ENCODE measurements at places on chromosomes 6 and 20. TPM values are rescaled to one million over a fixed set of nuclear protein-coding genes. Genes with fewer than 3 reads are reported as not detected.

GRCh38 chr6:2173203-2173961 lies 72.0 kb downstream of the GMDS start:
- DNase-seq, result no peak

The DUSP15 gene
- 0.67 TPM for total RNA-seq

The PPP1R14C gene
- total RNA-seq, result 56.2 TPM

DNA sequence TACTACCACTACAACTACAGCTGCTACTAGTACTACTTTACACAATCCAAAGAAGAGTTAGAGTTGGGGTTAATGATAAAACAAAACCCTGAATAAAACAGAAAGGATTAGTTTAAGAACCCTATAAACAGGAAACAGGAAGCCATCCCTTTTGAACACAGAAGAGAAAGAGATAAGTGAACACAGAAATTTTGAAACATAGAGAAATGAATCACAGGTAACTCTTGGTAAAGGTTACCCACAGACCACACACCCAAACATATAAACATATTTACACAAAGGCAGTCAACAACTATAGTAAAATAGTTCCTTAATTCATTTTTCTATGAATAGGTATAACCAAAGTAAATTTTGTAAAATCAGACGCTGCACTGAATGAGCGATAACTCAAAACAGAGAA lies 98.1 kb downstream of the RNGTT start:
- no peak for DNase-seq

DNA sequence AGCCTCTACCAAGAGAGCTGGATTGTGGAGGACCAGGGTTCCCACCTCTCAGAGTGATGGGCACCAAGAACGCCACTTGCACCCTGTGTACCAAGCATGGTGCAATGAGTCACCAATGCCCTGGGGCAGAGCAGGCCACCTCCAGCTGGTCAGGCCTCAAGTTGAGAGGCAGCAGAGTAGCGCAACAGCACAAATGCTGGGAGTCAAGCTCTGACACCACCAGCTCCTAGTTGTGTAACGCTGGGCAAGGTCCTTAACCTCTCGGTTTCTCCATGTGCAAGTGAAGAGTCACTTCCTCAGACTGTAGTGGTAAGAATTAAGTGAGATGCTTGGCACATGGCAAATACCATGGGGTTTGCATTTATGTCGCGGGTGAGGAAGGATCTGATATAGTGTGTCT lies 25.6 kb downstream of the GFOD1 start:
- DNase-seq, result peak; percentile 35

- no peak for DNase-seq
These were observed 6.4 kb downstream of the TAB2 start for GRCh38 chr6:149323925-149324324.

DNA sequence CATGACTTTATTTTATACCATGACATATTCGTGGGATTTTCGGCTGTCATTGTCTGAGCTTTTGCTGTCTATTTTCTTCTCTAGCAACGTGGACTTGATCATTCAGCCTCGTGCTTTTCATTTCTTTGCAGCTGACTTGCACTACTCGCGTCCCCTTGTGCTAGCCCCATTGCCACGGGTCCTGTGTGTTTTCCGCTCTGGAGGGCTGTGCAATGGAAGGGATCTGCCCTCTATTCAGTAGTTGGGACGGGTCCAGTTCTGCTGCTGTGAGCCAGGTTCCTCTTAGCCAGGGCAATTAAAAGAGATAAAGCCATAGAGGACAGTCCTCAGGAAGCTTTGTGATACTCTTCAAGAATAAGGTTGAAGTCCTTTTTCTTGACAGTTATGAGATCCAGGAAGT lies 17.6 kb downstream of the NEDD9 start:
- no peak for DNase-seq

The CDSN gene
- 0.29 TPM for total RNA-seq

The PGC gene
- total RNA-seq, result not detected

- no peak for DNase-seq
These were observed 11.0 kb downstream of the ECT2L start for GRCh38 chr6:138806889-138807288.

DNA sequence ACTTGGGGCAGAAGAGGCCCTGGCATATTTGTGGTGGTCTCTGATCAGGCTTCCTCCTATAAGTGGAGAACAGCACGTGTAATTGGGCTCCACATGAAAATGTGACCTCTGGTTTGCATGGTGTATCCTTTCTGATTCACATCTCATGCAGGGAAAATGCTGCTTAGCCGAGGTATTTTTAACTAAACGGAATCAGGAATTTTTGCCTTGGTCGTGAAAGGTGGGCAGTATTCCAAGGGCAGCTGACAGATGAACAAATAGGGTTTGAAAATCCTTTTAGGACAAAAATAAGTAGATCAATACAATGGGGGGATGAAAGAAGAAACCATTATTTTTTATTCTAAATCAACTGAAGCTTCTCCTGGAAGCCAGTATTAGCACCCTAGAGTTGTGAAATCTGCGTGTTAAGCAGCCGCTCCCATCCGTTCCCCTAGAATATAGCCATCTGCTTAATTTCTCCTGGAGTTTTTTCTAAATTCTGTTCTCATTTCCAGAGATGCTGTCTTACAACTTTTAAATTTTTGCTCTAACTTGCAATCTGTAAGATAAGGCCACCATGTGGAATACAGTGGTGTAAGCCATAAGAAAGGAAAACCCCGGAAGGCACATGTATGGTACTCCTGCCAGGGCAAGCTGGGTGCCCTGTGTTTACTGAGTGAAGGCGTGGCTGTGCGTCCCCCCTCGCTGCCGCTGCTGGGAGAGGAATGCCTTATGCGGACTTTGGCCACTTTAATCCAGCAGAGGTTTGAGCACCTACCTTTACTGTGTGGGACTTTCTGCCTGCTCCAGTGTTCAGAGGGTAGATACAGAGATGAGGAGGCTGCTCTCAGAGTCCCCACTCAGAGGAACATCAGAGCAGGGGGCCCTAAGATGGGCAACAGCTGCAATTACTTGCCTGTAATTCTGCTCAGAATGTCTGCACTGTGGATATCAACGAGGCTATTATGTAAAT lies 52.4 kb downstream of the SYNJ2 start:
- DNase-seq, result no peak

DNA sequence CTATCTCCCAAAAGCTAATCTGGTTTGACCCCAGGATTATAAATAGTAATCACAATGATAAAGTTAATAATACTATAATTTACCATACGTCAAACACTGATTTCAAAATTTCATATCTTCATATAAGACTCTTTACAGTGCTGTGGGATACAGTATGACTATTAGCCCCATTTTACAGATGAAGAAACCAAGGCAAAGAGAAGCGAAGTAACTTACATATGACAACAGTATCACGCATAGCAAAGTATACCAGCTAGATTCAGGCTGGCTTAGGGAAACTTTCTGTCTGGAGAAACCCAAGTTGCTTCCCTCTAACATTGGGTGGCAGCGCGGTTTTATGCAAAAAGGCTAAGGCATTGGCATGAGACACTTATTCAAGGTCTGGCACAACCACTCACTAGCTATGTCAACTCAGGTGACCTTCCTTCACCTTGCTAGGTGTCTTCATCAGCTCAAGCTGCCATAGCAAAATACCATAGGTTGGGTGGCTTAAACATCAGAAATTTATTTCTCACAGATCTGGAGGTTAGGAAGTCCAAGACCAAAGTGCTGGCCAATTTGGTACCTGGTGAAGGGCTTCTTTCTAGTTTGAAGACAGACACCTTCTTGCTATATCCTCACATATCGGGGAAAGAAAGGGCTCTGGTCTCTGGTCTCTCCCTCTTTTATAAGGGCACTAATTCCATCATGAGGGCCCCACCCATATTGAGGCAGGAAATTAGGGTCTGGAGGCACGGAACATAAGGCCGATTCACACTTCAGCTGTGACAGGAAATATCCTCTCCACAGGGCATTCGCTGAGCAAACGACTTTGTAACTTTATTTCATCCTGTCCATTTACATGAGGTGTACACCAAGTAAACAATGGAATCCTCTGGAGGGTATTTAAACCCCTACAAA lies 22.4 kb upstream of the UTRN start:
- DNase-seq, result no peak

GRCh38 chr6:134909701-134910592 lies 40.0 kb downstream of the ALDH8A1 start:
- DNase-seq, result peak; percentile 25

The HDGFL1 gene
- not detected for total RNA-seq

GRCh38 chr6:47483853-47484546 lies 6.4 kb downstream of the CD2AP start:
- peak; percentile 87 for DNase-seq

- peak; percentile 82 for DNase-seq
These were observed 60.7 kb downstream of the SYNJ2 start for GRCh38 chr6:158042245-158042798.

GRCh38 chr20:31910071-31910803 lies 39.8 kb downstream of the TTLL9 start:
- DNase-seq, result no peak

DNA sequence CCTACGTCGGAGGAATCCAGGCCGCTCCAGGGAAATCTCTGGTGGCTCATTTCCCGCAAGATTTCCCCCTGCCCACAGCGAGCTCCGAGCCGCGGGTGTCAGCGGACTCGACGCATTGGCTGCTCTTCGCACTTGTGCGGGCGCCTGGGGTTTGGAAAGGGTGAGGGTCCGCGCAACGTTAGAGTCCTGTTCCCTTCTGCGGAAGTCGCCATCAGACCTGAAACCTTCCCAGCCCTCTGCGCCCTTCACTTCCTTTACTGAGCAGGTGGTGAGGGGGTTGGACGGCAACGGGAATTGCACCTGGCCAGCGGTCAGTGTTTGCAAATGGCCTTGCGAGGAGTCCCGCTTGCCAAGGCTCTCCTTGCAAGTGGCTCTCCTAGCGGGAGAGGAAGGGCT lies 8.4 kb downstream of the PAX1 start:
- no peak for DNase-seq

DNA sequence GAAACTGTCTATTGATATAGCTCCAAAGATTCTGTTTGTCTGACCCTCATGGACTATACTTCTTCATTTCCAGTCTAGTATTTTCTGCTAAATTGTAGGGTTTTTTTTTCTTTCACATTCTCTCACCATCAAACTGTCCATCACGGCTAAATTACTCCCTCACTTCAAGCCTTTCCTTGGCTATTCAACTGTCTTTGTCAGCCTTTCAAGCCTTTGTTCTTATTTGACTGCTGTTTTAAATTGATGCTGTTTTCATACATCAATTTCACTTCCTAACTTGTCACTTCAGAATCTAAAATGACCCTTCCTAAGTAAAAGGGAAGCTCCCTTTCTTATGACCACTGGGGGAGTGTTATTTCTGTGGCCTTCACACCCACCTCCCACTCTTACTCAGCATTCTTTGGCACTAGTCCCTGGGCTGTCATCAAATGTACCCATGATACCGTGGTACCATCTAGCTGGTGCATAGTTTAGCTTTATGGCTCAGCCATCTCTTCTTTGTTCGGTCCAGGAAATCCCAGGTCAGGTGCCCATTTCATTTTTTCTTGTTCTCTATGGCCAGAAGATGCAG lies 8.6 kb downstream of the GJA1 start:
- no peak for DNase-seq

DNA sequence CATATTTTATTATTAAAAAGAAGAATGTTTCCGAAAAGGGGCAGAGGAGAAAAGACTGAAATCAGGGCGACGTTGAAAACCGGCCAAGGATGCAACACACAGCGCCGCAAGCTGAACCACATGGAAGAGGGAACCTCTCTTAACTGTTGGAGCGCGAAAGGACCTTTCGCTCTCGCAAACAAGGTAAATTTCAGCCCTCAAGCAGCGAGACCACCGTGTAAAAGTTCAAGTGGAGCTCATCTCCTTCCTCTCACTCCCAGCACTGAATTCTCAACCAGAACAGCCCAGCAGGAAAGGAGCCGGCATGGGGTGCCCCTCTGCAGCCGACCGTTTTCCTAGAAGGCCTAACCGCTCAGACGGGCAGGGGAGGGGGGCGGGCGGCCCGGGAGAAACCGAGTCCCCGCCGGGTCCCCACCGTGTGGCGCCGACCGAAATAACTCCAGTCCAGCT lies 621 bp downstream of the GPR63 start:
- DNase-seq, result peak; percentile 24

DNA sequence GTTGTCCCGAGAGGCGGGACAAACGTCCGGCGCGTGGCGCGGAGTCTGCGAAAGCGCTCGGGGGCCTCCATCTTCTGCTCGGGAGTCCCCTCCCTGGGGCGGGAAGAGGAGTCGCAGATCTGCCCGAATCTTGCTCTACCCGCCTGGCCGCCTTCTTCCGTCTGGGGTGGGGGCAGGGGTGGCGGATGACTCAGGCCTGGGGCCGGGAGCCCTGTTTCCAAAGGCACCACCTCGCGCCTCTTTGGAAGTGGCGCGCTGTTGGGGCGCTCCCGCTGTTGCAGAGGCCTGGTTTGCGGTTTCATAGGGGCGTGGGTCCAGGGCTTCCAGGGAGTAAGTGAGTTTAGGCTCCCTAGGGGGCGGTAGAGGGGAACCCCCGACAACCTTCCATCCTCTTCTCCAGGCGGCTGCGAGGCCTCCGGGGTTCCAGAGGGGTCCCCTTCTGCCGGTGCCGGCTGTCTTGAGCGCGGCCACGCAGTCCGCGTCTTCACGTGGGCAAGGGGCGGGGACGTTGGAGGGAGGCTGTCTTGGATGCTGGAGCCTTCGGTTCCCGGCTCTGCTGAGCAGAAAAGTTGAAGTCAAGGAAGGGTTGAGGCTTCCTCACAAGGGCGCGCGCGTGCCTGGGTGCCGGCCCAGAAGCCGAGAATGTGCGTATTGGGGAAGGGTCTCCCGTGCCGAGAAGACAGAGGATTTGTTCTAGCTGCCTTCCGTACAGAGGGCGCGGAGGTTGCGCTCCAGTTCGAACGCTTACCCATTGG lies 2.6 kb upstream of the TFAP2C start:
- DNase-seq, result no peak

DNA sequence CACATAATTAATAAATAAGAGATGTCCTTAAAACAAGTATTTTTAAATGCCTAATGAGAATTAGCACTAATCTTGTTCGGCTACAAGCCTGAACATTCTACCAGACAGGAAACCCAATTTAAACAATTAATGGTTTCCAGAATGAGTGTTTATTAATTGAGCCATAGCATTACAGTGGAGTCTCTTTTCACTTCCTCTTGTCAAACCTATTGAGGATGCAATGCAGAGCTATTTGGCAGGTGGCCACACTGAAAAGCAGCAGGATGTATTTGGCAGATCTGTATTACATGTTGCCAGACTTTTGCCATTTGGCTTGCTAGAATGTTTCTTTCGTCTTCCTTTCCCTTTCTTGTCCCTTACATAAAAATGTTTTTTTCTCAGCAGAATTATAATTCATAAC lies 475.2 kb upstream of the MARCKS start:
- DNase-seq, result no peak

DNA sequence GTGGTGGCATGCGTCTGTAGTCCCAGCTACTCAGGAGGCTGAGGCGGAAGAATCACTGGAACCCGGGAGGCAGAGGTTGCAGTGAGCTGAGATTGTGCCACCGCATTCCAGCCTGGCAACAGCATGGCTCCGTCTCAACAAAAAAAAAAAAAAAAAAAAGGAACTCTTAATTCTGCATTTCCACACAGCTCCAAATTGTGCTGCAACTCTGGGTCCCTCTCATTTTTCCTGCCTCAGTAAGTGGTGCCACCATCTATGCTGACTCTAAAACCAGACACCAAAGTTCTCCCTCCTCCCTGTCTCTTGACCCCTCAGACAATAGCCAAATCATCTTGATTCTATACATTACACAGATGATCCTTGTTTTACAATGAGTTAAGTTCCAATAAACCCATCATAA lies 133.9 kb downstream of the BTBD9 start:
- DNase-seq, result no peak

GRCh38 chr6:117089604-117090003 lies 175.8 kb upstream of the VGLL2 start:
- DNase-seq, result no peak

The BHLHE23 gene
- total RNA-seq, result not detected

The ALDH8A1 gene
- total RNA-seq, result 0.28 TPM

Data from mammary epithelial cell (primary cell).